EL (cell line): ENCODE measurements at places on chromosomes 13 and 19.

DNA sequence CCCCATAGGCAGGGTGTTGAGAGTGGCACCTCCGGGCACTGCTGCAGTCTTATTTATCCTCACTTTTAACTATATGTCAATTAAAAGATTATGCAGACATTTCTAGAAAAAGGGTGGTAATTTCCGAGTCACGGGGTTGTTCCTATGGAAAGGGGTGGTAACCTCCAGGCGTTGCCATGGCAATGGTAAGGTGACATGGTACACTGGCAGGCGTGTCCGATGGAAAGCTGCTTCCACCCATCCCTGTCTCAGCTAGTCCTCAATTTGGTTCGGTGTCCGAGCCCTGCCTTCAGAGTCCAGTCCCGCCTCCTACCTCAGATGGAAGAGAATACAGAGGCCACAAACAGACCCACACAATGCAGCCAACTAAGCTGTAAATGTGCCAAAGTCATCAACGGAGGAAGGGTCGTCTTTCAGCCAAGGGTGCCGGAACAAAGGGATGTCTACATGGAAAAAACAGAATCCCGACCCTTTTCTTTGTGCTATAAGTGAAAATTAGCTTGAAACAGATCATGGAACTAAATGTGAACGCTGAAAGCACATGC is 72.6 kb upstream of the C13orf46 start:
- DNase-seq = no peak

DNA sequence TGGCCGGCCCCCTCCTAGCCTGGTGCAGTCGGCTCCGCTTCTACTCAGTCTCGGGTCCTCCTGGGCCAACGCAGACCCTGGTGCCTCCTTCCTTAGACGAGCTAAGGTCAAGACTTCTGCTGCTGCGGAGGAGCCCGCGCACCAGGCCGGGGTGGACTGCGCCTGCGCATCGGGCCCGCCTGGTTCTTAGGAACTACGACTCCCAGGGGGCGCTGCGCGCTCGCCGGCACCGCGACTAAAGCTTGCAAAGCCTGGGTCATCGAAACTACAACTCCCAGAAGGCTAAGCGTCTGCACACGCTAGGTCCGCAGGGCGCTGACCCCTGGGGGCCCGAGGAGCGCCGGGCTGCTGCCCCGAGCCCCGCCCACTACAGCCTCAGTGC is at the start of gene ZNF835:
TSS of gene ZNF835 (minus strand) at position 145 of the 382 bp plus-strand sequence. CDS start 6,559 bp downstream, outside the sequence.
- peak; percentile 4 for DNase-seq

DNA sequence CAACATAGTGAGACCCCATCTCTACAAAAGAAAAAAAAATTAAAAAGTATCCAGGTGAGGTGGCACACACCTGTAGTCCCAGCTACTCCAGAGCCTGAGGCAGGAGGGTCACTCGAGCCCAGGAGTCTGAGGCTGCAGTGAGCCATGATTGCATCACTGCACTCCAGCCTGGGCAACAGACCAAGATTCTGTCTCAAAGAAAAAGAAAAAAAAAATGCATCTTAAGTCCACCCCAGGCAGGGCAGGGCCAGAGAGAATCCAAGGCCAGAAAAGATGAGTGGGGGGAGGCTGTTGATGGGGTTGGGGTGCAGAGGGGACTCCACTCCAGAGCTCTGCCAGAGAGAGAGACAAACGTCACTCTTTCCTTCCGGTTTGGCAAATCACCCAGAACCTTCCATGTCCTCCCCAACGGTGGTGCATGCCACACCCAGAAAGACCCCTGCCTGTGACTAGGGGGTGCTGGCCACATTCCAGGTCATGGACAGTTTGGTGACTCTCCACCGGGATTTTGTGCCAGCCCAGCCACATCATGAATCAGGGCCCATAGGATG is 431 bp downstream of the FUT3 start:
- peak; percentile 54 for DNase-seq

DNA sequence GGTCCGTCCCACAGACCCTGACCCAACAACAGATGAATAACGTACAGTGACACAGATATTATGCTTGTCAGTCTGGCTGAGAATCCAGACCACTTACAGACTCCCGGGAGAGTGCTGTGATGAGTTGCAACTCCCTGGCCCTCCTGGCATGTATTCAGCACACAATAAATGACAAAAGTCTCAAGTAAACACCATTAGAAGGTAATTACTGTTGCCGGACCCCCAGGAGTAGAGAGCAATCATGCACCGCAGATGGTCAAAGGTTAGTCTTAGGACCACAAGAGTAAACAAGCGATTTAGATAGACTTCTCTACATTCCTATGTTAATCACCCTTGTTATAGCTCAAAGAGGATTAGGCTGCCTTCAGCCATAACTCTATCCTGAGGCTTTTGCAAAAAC is 726.4 kb upstream of the GPC6 start:
- DNase-seq = no peak

DNA sequence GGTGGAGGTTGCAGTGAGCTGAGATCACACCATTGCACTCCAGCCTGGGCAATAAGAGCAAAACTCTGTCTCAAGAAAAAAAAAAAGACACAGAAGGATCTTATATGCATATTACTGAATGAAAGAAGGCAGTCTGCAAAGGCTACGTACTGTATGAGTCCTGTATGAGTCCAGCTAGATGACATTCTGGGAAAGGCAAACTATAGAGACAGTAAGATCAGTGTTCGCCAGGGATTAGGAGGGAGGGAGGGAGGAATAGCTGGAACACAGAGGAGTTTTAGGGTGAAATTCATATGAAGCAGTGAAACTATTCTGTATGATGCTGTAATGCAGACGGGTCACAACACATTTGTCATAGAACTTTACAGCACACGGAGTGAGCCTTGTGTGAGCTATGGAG is 165.9 kb upstream of the RNF113B start:
- DNase-seq = no peak
